GM12865 (cell line): ENCODE measurements at places on chromosomes 16 and 17.

DNA sequence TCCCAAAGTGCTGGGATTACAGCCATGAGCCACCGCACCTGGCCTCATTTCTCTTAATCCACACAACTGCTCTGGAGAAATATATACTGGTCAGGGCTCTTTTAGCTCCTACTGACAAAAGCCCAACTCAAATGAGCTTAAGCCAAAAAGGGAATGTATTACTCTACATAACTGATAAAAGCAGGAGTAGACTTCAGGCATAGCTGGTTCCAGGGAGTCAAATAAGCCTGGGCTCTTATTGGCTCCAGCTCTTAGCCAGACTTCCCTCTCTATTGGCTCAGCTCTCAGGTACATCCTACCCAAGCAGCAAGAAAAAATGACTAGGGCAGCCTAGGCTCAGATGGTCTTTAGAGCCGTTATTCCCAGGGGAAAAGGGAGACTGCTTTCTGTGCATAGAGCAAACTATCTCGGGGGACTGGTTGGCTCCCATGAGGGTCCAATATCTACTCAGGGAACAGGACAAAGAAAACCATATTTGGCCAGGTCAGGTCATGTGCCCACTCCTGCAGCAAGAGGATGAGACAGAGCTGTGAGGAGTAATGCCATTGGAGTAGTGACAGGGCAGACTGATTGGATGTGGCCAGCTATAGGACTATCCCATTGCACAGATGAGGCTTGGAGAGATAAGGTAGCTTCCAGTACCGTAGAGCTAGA is 21.2 kb downstream of the TBX2 start:
- DNase-seq = no peak

GRCh38 chr17:15942207-15942833 is 2.6 kb upstream of the ADORA2B start:
- DNase-seq = no peak

DNA sequence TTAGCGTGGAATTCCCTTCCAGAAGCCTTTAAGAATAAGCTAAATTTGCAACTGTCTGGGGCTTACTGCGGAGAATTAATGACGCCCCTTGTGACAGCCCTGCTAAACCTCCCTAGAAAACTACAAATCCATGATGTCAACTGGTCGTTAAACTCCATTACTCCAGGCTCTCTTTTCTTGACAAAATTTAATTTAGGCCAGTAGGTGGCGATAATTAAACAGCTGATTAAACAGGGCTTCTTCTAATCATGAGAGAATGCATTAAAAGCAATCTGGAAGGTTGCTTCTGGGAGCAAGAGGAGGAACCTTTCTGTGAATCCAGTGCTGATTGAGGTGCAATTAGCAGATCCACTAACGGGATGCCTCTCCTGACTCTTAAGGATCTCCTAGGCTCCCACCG is 8.1 kb upstream of the NLRP1 start:
- peak; percentile 53 for DNase-seq

GRCh38 chr16:14444979-14445810 is 184.9 kb downstream of the PARN start:
- DNase-seq = no peak

DNA sequence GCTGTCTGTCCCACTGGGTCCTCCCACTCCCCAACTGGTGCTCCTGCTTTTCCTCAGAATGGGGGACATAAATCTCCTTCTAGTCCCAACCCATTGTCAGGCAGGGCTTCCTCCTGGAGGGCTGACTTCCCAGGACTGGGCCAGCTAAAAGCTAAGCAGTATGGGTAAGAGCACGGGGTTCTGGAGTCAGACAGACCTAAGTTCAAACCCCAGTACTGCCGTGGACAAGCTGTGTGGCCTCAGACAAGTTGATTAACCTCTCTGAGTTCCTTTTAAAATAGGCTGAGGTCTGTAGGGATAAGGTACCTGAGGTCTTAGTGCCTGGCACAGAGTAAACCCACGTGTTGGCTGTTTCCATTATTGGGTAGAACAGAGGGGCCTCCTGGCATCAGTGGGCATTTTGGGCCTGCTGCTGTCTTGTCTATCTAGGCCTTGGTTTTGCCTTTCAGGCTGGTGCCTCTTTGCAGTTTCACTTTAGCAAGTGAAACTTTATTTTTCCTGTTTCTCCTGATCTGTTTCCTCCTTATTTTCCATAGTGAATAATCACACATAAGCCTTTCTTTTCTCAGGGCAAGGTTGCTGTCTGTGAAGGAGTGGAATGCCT is 114.6 kb downstream of the PRKCB start:
- no peak for DNase-seq

DNA sequence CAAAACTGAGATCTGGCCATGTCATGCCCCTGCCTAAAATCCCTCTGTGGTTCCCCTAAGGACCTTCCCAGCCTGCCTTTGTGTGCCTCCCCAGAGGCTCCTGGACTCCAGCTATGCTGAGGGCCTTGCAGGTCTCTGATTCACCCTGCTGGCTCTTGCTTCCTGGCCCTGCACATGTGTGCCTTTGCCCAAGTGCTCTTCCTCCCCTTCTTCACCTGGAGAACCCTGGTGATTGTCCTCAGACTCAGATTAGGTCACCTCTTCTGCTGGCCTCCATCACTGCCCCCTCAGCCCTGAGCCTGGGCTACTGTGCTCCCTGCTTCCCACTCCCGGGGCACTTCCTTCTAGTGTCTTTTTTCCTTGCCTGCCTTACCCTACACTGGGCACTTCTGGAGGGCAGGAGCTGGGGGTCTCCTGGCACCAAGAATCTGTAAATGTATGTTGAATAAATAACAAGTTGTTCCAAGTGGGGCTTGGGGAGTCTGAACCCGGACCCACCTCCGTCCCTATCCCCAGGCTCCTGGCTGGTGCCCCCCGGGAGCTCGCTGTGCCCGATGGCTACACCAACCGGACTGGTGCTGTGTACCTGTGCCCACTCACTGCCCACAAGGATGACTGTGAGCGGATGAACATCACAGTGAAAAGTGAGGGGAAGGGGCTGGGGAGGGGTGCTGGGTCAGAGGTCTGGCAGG is 7.8 kb downstream of the ITGA3 start:
- no peak for DNase-seq

GRCh38 chr16:58331024-58331707 is 36.3 kb upstream of the PRSS54 start:
- DNase-seq = no peak

DNA sequence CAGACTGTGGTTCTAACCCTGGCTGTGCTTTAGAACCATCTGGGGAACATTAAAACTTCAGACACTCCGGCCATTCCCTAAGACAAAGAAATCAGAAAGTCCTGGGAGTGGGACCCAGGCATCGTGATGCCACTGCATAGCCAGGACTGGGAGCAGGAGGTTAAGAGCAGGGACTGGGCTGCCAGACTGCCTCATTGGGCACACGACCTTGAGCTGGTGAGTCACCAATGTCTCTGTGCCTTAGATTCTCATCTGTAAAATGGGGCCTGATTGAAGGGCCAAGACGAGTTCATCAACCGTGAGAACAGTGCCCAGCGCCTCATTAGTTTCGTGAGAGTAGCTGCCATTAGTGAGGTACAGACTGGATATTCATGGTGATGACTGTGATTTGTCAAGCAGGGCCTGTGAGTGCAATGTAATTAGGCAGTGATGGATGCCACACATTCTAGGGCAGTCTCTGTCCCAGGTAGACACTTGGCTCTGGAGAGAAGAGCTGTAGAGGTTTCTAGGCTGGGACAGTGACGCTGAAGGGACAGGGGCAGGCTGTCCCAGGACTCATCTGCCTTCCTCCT is 196.8 kb downstream of the NTN1 start:
- no peak for DNase-seq

DNA sequence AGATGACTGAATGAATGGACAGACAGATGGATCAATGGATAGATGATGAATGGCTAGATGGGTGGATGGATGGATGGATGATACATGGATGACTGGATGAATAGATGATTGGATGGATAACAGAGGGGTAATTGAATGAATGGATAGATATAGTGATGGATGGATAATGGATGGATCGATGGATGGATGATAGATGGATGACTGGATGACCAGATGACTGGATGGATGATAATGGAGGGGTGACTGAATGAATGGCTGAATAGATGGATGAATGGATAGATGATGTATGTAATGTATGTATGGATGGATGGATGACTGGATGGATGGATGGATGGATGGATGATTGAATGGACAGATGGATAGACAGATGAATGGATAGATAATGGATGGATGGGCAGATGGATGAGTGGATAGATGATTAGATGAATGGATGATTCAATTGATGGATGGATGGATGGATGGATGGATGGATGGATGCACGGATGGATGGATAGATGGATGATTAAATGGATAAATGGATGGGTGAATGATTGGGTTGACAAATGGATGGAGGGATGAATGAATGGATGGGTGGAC is 87.7 kb downstream of the CDYL2 start:
- DNase-seq = no peak

DNA sequence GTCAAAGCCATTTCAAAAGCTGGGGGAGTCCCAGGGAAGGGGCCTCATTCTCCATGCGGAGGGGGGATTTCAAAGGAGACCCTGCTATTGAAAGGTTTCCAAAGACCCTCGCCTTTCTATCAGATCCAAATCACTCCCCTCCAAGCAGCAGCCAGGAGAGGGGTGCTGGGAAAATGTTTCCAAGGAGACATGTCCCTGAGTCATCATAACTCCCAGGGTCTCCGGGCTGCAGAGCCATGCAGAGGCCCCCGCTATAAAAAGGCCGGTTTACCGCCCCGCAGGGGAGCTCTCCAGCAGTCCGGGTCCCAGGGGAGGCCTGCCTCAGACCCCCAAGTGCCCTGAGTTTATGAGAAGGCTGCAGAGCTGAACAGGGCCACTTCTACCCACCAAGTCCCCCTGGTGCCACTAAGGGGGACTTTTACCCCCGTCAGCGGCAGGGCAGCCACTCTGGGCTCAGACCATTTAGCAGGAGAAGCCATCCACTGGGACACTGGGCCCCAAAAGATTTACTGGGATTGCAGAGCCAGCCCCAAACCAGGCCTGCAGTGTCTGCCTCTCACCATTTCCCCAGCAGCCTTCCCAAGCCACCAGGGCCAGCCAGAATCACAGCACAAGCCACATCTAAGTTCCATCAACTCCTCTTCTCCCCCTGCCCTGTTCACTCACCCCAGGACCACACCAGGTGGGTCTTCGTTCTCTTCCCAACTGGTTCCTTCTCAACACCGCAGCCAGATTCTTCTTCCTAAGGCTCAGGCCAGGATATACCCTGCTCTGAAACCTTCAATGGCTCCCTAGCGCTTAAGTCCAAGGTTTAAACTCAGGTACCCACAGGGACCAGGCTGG is 234.4 kb downstream of the ZNF423 start:
- DNase-seq = no peak

DNA sequence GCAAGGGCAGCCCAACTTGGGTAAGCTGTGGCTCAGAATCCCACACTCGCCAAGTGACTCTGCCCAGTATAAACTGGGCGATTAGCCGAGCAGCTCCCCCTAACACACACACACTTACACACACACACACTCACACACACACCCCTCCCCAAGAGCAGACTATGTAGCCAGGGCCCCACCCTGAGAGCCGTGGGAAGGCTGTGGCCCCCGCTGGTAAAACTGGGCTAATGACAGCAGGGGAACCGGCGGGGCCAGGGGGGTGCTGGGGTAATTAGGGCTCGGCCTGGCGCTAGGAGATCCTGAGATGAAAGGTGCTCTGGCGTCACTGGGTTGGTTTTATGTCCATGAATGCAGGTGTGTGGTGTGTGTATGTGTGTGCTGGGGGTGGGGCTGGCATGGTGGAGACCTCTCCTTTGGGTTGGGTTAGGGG is 1.1 kb upstream of the THRA start:
- DNase-seq = no peak

DNA sequence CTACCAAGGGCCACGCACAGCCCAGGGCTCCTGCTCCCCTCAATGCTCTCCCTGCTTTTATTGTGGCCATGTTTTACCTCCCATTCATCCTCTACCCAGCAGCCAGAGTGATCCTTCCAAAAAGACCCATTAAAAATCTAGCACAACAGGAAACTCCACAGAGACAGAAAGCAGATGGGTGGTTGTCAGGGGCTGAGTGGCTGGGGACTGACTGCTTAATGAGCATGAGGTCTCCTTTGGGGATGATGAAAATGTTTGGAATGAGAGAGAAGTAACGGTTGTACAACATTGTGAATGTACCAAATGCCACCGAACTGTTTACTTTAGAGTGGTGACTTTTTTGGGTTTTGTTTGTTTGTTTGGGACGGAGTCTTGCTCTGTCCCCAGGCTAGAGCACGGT is 107.4 kb downstream of the GAS7 start:
- no peak for DNase-seq
